Cerebellum (tissue), 4 donors: ENCODE measurements at places on chromosomes 5 and 9. TPM values are rescaled to one million over a fixed set of nuclear protein-coding genes. Genes with fewer than 3 reads are reported as not detected.

Gene GPR151
- total RNA-seq: 0.18 TPM

GRCh38 chr9:107242073-107243030 lies 40.7 kb upstream of the RAD23B start:
- no peak for DNase-seq

- peak; percentile 80 for DNase-seq
These were observed 11.7 kb upstream of the FGF1 start for GRCh38 chr5:142697356-142698255.

Gene SCGB3A1
- not detected for total RNA-seq

DNA sequence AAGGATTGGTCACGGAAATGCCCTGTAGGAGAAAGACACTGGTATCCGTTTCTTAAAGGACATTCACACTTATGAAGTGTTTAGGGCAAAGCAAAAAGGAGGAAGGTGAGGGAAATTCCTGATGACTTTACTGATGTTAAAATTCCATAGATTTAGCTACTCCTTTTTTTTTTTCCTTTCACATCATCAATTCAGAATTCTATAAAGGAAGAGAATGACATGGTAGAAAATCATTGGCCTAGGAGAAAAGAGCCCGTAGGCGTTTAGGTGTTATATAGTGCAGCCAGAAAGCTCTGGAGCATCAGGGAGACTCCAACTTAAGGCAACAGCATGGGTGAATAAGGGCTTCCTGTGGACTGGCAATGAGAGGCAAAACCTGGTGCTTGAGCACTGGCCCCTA lies at the start of gene TSLP:
Gene TSLP, plus strand, starts transcription at position 301 of the 400 bp plus-strand sequence. CDS start 178 bp downstream, outside the sequence.
- no peak for DNase-seq
